ENCODE measurements at places on chromosomes 13 and 19. TPM values are rescaled to one million over a fixed set of nuclear protein-coding genes. Genes with fewer than 3 reads are reported as not detected.

- no peak for DNase-seq
These were observed 606 bp downstream of the SYNGR4 start for GRCh38 chr19:48364598-48365348.

DNA sequence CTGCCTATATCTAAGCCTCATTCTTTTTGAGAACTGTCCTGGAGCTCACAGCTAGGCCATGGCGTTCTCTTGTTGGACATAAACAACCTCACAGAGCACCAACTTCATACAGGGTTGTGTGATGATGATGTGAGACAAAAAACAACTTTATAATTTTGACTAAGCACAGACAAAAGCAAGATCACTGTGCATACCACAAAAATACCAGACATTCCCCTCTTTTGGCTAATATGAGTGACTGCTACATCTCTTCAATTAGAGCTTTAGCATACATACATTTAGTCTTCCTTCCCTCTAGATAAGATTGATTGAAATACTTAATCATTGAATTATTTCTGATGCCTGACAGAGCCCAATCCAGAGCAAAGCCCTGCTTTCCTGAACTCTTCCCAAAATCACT is 8.3 kb downstream of the MAB21L1 start:
- DNase-seq, result no peak

GRCh38 chr19:795691-796581 is 1.3 kb upstream of the PTBP1 start:
- no peak for DNase-seq

GRCh38 chr13:19089315-19089714 is 92.3 kb downstream of the TUBA3C start:
- no peak for DNase-seq

- no peak for DNase-seq
These were observed at the start of gene SPINT2 for GRCh38 chr19:38264486-38265212. Gene SPINT2, plus strand, starts transcription at chr19:38264573. Its CDS starts 320 bp downstream, at chr19:38264893.

DNA sequence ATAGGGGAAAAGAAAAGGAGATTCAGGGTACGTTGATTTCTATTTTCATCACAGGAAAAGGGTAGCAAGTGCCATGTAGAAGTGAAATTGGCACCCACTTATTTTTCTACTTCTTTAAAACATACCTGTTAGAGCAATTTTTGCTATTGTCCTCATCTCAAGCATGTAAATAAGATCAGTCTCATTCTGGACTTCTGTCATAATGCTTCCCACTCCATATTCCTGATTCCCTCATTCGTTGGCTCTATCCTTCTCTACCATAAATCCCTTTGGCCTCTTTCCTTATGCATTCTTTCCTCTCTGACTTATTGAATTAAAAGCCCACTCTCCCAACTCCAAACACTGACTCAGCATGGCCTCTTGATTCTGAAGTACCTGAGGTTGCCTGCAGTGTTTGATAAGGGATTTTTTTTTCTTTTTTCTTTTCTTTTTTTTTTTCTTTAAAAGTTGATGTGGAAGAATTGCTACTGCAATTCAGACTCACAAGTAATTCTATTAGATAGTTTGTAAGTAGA is 465.7 kb downstream of the SLITRK6 start:
- no peak for DNase-seq

- no peak for DNase-seq
These were observed 583 bp upstream of the LDLR start for GRCh38 chr19:11088506-11089253.

DNA sequence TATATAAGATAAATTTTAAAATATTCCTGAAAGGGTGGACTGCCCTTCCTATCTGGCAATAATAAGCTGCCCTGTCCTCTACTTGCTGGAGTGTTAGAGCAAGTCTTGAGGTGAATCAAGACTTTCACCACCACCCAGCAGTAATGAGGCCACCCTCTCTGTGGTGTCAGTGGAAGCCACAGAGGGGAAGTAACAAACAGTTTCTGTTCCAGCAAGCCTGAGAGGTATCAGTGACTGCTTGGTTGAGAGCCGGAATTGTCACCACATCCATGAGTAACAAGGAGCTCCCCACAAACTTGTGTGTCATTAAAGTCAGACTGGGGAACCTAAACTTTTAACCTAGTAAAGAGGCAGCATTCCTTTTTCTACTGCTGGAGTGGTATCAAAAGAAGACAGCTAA is 532.7 kb upstream of the SPRY2 start:
- DNase-seq, result peak; percentile 6

DNA sequence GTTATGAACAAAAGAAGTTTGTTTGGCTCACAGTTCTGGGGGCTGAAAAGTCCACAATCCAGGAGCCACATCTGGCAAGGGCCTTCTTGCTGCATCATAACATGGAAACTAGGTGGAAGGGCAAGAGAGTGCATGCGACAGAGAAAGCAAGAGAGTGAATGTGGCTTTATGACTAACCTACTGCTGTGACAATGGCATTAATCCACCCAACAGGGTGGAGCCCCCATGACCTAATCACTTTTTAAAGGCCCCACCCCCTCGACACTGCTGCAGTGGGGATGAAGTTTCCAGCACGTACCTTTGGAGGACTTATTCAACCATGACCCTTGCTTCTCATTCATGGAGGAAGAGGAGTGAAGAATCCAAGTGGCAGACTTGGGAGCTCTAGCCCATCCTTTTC is 30.0 kb upstream of the RFXAP start:
- DNase-seq, result peak; percentile 21

GRCh38 chr13:98843482-98843877 is 91.0 kb upstream of the SLC15A1 start:
- no peak for DNase-seq

DNA sequence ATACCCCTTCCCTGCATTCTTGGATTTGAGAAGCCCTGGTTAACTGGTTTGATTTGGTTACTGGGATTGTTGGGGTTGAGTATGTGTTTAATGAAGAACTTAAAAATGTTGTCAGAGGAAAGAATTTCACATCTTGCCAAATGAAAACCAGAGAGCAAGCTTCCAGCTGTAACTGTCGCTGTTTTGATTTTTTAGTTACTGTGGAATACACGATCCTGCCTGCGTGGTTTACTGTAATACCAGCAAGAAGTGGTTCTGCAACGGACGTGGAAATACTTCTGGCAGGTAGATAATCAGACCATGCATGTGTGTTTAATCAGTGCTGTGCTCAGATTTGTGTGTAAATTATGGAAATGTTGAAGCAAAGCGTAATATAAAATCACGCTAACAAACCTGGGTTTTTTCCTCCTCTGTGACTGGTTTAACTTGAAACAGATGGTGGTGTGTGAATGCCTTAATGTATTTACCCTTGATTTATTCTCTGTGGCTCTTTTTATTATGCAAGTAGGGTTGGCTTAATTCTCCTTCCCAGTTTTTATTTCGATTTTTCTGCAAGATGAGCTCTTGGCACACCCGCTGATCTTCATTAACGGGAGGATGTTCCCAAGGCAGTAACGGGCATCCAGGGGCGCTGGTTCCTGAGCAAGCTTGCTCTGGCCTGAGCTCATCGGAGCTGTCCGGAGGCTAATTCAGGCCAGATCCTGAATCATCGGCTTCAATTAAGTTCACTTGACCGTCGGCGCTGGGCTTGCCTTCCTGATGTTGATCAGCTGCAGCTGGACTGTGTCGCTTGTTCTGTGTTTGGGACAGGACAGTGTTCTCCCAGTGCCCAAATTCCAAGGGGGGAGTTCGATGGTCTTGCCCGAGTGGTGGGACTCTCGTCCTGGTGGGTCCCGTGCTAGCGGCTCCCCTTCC is 16.0 kb downstream of the UPF1 start:
- DNase-seq, result no peak

VMAC gene
- total RNA-seq, result 3.1 TPM

ZNF253 gene
- 2.6 TPM for total RNA-seq

TNFSF11 gene
- 0.08 TPM for total RNA-seq

LILRB4 gene
- total RNA-seq, result not detected

ZIK1 gene
- 7.8 TPM for total RNA-seq

PSG7 gene
- 0.06 TPM for total RNA-seq

NALCN gene
- total RNA-seq, result 0.27 TPM

VAV1 gene
- not detected for total RNA-seq

DPF1 gene
- total RNA-seq, result 7.2 TPM

HOOK2 gene
- total RNA-seq, result 13.0 TPM

ZNF471 gene
- total RNA-seq, result 1.4 TPM

All from H4 (cell line).